ENCODE measurements at places on chromosomes 7 and 10. TPM values are rescaled to one million over a fixed set of nuclear protein-coding genes. Genes with fewer than 3 reads are reported as not detected.

Gene ANLN
- 3.7 TPM for total RNA-seq

Gene APBB1IP
- 38.0 TPM for total RNA-seq

Gene KLF14
- under 0.01 TPM for total RNA-seq

Gene SLC26A5
- not detected for total RNA-seq

Gene TUBAL3
- total RNA-seq: not detected

Gene CLDN3
- total RNA-seq: not detected

Gene OR9A2
- not detected for total RNA-seq

Gene RTKN2
- total RNA-seq: 9.8 TPM

Gene ALOX5
- total RNA-seq: 88.9 TPM

Gene PODXL
- total RNA-seq: 0.21 TPM

Gene KIF11
- total RNA-seq: 0.84 TPM

Gene ASB13
- total RNA-seq: 3.1 TPM

Gene ASB10
- total RNA-seq: not detected

Gene COBL
- total RNA-seq: 0.10 TPM

Gene MYO3A
- 0.10 TPM for total RNA-seq

Gene CYP26C1
- not detected for total RNA-seq

Gene CYP2E1
- 0.42 TPM for total RNA-seq

Gene FBXL13
- total RNA-seq: 1.9 TPM

Gene WNT8B
- not detected for total RNA-seq

Gene HOXA5
- 3.0 TPM for total RNA-seq

Gene VWA2
- total RNA-seq: not detected

Gene TMEM130
- 0.21 TPM for total RNA-seq

Gene NYAP1
- total RNA-seq: 0.10 TPM

Gene ELN
- total RNA-seq: not detected

Gene C10orf53
- not detected for total RNA-seq

Gene TAS2R4
- 0.31 TPM for total RNA-seq

Gene FAM237B
- not detected for total RNA-seq

Gene TAC1
- total RNA-seq: not detected

Gene ZC3HAV1L
- total RNA-seq: 1.4 TPM

Gene IQCE
- total RNA-seq: 2.7 TPM

Gene MMRN2
- total RNA-seq: 1.2 TPM

Gene NANOS1
- under 0.01 TPM for total RNA-seq

Gene PPA1
- total RNA-seq: 133 TPM

Gene CD36
- total RNA-seq: 364 TPM

Gene CADPS2
- total RNA-seq: not detected

Gene ANKRD1
- not detected for total RNA-seq

All from mononuclear cell (primary cell).